ENCODE measurements at places on chromosomes 5 and 9. TPM values are rescaled to one million over a fixed set of nuclear protein-coding genes. Genes with fewer than 3 reads are reported as not detected.

BNC2 gene
- 75.5 TPM for total RNA-seq

DNA sequence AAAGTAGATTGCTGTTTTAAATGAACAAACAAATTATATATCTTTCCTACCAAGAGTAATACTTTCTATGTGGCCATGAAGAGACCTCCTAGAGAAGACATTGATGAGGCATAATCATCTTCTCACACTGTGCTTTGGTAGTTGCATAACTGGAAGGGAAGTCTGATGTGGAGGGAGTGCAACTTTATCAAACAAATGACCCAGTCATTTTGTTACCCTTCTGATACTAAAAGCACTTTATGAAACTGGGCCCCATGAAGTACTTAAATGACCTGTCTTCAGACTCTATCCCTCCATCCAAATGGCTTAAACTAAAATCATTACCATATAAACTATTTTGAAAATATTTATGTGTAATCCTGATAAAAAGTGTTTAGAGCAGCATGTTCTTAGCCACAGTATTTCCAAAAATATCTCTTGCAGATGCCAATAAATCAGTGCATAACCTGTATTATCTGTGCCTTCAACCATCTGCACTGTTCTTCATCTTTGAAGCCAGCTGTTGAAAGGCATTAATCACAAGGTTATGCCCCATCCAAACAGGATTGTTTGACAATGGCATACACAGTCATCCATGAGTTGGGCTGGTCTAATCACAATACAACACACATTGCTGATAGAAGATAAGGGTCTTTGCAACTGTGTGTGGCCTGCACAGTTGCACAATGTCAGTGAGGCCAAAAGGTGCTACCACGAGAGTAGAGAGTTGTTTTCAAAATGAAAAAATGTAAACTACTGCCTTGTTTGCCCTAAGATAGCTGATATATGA, 31.9 kb upstream of the MIER3 start:
- no peak for DNase-seq

GRCh38 chr9:135592331-135592590, 30.7 kb downstream of the PAEP start:
- DNase-seq, result no peak

GRCh38 chr5:79699763-79700400, 10.2 kb downstream of the CMYA5 start:
- DNase-seq, result no peak

DNA sequence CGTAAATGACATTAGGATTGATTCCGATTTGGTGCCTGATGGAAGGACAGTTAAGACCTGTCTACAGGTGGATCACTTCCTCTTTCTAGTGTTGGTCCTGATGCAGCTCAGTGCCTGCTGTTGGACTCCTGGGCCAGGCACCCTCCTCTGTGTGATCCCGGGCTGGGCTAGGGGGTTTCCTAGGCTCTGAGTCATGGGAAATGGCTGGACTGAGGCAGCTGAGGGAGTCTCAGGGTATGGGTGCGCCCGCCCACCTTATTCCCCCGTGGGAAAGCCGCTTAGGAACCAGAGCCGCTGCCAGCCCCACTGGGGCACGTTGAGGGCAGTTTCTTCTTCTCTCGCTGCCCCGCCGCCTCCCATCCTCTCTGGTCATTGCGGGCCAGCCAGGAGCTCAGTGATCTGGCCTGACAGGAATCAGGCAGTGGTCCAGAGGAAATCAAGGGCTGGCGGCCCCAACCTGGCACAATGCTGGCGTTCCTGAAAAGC, 12.9 kb downstream of the TCF7 start:
- no peak for DNase-seq

DNA sequence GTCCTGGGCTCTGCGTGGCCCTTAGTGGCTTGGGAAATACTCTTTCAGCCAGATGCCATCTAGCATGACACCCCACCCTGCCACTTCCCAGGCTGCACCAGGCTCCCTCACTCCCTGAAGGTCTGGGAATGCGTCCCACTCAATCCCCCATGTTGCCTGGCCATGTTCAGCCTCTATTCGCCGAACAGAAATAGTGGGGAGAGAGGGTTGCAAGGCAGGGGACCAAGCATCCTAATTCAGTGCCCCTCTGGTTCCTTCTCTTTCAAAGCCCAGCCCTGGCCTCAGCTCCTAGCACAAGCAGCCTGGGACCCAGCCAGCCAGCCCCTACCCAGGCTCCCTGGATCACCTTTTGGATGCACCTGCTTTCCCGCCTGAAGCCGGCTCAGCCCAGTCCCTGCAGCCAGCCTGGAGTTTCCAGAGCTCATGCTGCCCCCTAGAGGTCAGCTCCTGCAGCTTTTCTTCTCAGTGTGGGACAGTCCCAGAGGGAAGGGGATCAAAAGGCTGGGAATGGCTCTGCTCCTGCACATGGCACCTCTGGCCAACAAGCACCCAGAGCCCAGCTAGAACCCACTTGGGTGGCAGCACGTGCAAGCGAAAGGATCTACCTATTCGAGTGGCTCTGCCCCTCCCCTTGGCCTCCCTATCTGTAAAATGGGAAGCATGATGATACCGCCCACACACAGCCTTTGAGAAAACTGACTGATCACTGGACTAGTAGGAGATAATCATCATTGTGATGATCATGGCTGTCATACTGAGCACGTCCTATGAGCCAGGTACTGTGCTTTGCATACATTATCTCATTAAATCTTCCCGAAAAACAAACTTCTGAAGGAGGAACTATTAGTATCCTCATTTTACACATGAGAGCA, 48.7 kb upstream of the C5orf58 start:
- no peak for DNase-seq

DNA sequence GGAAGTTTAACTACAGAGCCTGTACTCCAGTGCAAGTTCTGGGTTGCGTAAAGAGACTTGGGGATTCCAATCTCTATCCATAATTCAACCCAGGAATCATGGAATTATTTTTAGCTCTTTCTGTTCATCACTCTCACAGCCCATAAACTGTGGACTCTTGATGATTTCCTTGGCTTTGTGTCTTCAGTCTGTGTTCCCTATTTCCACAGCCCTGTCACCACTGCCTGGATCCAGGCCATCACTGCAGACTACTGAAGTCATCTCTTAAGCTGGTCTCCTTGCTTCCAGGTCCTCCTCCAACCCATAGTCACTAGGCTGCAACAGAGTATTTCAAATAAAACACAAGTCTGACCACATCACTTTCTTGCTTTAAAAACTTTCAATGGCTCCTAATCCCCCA, 211.7 kb downstream of the PLK2 start:
- DNase-seq, result no peak

CFAP90 gene
- total RNA-seq, result not detected

DNA sequence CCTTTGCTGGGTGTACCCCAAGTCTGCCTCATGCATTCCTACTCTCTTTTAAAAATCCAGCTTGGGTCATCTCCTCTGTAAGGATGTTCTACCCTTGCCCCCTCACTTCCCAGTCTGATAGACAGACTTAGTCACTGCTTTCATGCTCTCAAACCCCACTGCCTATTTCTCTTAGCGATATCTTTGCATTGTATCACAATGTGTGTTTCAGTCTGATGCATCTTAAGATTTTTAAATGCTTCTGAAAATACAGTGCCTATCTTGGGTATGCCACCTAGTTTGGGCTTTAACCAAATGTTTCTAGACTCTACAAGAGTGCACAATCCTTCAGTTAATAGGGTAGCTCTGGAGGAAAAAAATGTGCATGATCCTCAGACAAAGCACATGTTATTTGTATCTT, 97.8 kb downstream of the SNX18 start:
- no peak for DNase-seq

DNA sequence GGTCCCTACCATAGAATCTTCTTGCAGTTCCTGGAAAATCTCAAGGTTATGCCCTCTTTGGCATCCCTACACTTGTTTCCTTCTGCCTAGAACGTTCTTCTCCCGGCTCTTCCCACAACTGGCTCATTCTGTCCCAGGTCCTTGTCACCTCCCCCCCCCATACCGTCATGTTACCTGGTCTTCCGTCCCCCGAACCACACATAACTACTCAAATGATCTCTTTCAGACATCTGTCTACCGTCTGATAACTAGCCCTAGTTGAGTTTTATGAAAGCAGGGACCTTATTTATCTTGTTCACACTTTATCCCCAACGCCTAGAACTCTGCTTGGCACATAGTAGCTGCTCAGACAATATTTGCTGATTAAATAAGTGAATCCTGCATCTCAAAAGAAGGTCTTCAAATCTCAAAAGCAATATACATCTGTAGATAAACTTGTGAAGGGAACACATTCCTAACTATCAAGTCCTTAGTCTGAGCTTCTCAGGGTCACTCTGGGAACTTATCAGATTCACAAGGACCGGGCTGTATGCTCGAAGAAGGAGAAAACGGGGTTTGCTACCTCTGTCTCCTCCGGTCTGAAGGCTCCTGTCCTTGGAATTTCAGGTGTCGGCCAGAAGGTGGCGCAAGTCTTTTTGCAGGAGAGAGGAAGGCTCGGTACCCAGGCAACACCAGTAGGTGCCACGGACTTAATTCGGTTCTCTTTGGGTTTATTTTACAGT, 30.0 kb downstream of the LCP2 start:
- DNase-seq, result peak; percentile 59

- no peak for DNase-seq
Measured at GRCh38 chr9:28197653-28198052, 624.4 kb upstream of the C9orf72 start.

DNA sequence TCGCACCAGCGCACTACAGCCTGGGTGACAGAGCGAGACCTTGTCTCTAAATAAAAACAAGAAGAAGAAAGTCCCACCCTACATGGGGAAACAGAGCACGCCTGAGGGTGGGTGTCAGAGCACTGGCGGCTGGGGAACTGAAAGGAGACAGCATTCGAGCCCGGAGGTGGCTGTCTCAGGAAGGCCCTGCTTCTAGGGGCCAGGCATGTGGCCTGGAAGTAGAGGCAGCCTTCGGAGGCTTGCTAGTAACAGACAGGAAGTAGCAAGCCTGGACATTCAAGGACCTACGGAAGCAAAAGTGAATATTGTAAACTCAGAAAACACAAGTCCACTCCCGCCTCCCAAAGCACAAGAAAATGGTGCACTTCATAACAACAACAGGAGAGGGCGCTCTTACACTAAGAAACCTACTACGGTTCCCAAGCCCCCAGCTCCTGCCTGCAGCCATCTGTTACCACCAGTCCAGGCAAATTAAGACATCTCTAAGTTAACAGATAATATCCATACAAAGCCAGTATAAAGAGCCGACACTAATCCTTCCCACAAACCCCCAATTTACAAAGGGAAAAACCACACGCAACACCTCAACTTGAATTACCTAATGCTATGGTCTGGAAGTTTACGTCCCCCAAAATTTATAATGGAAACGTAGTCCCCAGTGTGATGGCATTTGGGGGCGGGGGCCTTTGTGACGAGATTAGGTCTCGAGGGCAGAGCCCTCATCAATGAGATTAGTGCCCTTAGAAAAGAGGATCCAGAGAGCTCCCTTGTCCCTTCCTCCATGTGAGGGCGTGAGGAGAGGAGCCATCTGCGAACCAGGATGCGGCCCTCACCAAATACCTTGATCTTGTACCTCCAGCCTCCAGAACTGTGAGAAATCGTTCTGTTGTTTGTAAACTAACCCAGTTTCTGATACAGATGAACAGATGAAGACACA, 7.7 kb downstream of the RASGEF1C start:
- DNase-seq, result no peak

DNA sequence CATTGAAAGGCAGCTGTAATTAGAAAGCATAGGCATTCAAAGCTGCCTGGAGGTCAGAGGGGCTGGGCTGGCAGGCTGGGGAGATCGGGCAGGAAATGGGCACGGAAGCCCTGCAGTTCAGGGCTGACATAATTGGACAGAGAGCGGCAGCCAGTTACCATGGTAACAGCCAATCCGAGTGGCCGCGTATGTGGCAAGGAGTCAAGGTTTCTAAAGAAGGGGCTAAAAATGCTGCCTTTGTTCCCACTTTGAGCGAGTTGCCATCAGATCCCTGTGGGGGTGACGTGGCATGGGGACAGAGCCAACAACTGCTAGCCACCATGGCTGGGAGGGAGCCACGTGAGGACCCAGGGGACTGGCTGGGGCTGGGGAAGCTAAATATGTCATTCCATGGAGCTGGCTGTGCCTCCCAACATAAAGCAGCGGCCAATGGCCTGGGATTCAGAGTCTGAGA, 44.7 kb upstream of the NDFIP1 start:
- peak; percentile 35 for DNase-seq

DNA sequence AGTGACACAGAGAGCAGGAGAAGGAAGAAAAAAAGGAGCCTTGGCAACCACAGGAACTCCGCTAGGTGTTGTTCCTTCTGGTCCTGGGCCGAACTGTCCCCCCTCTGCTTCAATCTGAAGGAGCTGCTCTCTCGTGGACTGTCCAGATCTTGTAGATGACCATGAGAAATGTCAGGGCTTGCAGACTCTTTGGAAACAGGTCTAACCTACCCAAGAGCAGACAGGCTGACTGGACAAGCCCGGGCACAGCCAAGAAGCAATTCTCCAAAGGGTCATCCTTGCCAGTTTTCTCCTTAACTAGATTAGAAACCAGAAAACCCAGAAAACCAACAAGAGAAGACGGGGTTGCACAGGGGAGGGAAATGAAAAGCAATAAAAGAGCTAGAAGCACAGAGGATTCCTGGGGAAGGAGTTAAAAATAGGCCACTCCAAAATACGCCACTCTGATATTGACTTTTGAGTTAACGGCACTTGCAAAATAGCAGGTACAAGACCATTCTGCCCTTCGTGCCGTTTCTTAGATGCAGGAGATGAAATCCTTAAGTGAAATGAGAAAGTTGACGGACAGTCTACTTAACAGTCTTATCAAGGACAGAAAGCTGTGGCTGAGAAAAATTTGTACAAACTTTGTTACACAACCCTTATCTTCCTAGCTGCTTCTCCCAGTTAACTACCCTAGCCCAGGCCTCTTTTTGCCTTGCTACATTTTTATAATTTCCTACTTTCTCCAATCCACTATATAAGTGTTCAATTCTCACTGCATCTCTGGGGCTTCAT, 5.8 kb downstream of the GCNT4 start:
- DNase-seq, result no peak

BTNL3 gene
- total RNA-seq, result 0.17 TPM

DNA sequence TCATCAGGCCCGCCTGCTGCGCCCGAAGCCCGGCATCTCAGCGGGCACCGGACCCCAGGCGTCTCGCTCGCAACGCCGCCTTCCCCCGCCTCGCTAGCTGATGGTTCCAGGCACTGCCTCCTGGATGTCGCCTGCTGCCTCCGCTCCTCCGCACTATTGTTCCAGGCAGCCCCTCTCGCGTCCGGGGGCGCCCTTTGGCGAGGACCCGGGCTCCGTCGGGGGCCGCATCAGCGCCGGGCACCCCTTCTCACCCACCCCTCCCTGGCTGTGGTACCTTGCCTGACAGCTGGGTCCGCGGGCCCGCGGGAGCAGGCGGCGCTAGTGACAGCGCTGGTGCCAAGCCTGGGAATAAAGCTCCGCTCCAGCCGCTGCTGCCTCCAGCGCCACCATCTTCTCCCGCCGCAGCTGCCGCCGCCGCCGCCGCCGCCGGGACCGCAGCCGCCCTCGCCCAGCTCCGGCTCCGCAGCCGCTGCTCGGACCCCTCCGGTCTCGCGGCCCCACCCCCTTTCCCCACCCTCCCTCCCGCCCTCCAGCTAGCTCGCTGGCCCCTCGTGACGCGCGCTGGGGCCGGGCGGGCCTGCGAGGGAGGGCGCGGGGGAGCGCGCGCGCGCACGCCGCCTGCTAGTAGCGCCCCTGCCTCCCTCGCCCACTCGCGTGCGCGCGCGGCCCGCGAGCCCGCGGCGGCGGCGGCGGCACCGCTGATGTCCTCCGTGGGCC, at the start of gene APBA1:
APBA1 (minus strand) TSS at position 493 of the 717 bp plus-strand sequence.
- no peak for DNase-seq

CHSY3 gene
- 1.7 TPM for total RNA-seq

STC2 gene
- total RNA-seq, result 5.8 TPM

LRRC19 gene
- not detected for total RNA-seq

GRCh38 chr5:2754581-2755075, 3.2 kb upstream of the IRX2 start:
- no peak for DNase-seq

All from gastrocnemius medialis (tissue), 4 donors.